Naive thymus-derived CD8-positive, alpha-beta T cell (primary cell): ENCODE measurements at places on chromosomes 3 and 15. TPM values are rescaled to one million over a fixed set of nuclear protein-coding genes. Genes with fewer than 3 reads are reported as not detected.

The GHSR gene
- not detected for total RNA-seq

The IGSF10 gene
- total RNA-seq = not detected

The CA12 gene
- not detected for total RNA-seq

The BFSP2 gene
- not detected for total RNA-seq

The STAC gene
- not detected for total RNA-seq

The KLHL6 gene
- total RNA-seq = 59.0 TPM

The BOC gene
- total RNA-seq = not detected

The C3orf18 gene
- 18.4 TPM for total RNA-seq

The TBC1D2B gene
- 78.3 TPM for total RNA-seq

The ACAN gene
- total RNA-seq = not detected

The NSMCE3 gene
- total RNA-seq = 17.6 TPM
